Thymus (tissue), 14 donors: ENCODE measurements at places on chromosomes 1 and 21. TPM values are rescaled to one million over a fixed set of nuclear protein-coding genes. Genes with fewer than 3 reads are reported as not detected.

GRCh38 chr1:206911064-206911663 is 10.6 kb downstream of the FCMR start:
- H3K27me3 ChIP-seq = peaks cover 2% of the 10 kb centered on the region
- no peak for DNase-seq
- no peak overlapping the region for H3K27ac ChIP-seq
- peaks cover 32% of the 10 kb centered on the region for H3K36me3 ChIP-seq
- H3K4me3 ChIP-seq = no peak overlapping the region

- H3K36me3 ChIP-seq = no peaks in the 10 kb centered on the region
- no peaks in the 10 kb centered on the region for H3K4me1 ChIP-seq
- peak; percentile 45 for DNase-seq
- H3K4me3 ChIP-seq = no peak overlapping the region
Observed at GRCh38 chr1:157580179-157580827, 17.6 kb downstream of the FCRL4 start.

GRCh38 chr1:64470665-64471217 is 812 bp downstream of the CACHD1 start:
- H3K4me1 ChIP-seq = peaks cover 12% of the 10 kb centered on the region
- DNase-seq = no peak
- H3K27ac ChIP-seq = peak overlapping the region; percentile 42
- H3K4me3 ChIP-seq = peak overlapping the region; percentile 64
- no peaks in the 10 kb centered on the region for H3K36me3 ChIP-seq
- H3K27me3 ChIP-seq = peaks cover 58% of the 10 kb centered on the region

The SYT14 gene
- 0.05 TPM for total RNA-seq
